ENCODE measurements at places on chromosomes 5 and 9.

DNA sequence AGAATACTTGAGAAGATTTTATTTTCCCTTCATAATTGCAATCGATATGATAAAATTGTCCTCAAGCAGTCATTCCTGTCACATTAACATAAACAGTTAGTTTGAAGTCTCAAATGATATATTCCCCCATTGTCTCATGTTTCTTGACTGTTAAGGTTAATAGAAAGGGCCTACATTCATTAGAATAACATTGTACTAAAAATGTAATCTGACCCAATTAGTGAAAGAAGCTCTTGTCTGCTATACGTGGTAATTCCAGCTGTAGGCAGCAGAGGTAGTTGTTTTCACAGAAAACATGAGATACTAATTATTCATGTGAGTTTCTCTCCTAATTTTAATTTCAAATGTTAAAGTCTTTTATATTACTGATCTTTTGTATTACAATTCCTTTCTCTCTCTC lies 25.9 kb upstream of the AP3B1 start:
- DNase-seq = peak; percentile 46

DNA sequence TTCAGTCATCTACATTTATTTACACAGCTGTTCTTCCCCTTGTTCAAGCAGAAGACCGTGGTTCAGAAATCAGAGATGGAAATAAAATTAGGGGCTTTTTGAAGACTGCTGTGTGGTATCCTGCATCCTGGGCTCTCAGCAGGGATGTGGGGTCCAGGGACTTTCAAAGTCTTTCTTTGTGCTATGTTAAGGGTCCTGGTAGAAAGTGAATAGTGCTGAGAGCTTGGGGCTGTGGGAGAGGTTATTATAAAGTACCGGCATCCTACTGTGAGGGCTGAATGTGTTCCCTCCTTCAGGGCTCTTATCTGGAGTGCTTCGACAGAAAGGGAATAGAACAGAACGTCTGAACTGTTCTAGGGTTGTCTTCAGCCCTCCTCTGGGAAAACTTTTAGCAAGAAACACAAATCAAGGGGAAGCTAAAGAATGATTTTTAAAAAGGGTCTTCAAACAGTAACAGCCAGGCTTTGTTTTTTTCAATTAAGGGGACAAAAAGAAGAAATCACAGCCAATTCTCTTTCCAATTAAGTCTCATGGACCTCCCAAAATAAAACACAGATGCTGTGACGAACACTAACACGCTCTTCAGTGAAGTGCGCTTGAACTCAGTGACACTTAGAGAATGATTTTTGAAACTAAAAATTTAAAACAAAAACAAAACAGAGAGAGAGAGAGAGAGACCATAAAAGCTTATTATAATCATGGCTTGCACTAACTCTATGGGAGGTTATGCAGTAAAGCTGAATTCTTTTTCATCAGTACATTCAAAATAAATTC lies 15.7 kb upstream of the SLC1A3 start:
- DNase-seq = no peak

DNA sequence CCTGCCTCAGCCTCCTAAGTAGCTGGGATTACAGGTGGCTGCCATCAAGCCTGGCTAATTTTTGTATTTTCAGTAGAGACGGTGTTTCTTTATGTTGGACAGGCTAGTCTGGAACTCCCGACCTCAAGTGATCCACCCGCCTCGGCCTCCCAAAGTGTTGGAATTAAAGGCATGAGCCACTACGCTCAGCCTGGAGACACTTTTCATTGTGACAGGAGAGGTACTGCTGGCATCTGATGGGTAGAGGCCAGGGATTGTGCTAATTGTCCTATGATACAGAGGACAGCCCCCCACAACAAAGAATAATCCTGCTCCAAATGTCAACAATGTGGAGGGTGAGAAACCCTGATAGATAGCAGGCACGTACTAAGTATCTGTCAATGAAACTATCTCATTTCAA lies 91.3 kb upstream of the SLC25A48 start:
- no peak for DNase-seq

DNA sequence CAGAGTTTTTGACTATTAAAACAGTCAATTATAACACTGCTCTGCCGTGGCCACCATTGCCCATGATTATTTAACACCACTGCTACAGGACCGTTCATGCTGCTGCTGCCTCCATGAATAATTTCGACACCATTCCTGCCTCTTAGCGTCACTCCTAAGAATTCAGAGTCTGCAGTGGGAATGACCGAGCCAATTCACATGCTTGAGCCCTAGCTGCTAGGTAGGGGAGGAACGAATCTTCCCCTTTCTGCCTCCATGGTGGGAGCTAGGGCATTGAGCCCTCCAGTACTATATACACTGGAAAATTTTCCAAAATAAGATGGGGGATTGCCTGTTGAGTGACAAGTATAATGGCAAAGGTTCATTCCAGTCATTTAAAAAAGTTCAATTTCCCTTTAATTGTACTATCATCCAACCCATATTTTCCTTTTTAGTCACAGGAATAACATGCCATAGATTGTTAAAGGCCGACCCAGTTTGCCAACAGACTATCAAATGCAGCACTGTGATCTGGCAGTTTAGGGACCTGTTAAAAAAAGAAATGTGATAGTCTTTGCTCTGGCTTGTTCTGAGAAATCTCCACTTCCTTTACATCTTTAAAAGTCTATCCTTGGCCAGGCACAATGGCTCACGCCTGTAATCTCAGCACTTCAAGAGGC lies 13.5 kb upstream of the B4GALT1 start:
- peak; percentile 87 for DNase-seq

DNA sequence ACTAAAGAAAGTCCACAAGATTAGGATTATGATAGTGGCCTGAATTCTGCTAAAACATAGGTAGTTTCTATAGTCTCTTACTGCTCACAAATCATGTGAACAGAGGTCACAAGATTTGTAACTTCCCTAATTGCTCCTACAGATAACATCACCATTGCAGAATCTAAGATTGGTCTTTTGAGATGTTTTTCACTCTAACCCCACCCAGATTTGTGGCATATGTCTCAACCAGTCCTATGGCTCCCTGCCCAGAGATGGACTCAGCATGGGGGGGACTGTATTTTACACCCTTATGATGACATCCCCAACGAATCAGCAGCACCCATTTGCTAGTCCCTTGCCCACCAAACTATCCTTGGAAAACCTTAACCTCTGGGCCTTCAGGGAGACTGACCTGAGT lies 1046.2 kb downstream of the CDH12 start:
- DNase-seq = peak; percentile 89

DNA sequence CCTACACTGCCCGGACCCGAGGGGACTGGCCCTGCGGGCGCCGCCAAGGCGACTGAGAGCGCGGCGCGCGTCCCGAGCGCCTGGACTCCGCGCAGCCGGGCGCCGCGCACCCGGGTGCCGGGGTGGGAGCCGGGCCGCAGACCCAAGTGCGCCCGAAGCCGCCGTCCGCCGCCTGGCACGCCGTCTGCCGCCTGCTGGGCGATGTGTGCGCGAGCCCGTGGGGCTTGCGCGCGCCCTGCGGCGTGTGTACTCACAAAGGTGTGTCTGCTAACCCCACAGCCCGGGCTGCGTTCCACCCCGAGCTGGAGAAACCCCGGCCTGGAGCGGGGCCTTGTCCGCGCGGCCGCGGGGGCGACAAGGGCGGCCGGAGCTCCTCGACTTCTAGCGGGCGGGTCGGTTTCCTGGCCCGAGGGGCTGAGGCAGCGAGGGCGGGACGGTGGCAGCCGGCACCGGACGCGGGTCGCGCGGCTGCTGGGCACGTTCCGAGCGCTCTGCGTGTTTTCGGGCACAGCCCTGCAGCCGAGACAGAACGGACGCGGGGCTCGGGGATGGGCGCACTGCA lies 1.1 kb upstream of the ZSWIM6 start:
- DNase-seq = peak; percentile 63

- no peak for DNase-seq
These were observed 78.4 kb downstream of the SEMA5A start for GRCh38 chr5:9467199-9468059.

- no peak for DNase-seq
These were observed 122.5 kb downstream of the CDH18 start for GRCh38 chr5:19865336-19866089.

GRCh38 chr5:91245871-91246270 lies 137.2 kb downstream of the ARRDC3 start:
- peak; percentile 10 for DNase-seq

DNA sequence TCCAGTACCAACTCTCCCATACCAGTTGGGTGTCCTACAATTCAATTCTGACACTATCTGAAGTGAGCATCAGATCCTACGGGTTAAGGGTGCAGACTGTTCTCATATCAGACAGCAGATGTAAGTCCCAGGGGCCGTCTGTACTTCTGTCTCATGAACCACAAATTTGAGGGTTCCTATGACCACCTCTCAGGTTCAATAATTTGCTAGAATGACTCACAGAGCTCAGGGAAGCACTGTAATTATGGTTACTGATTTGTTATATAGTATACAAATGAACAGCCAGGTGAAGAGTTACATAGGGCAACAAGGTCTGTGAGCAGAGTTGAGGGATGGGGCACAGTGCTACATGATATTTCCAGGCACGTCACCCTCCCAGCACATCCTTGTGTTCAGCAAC lies 499.1 kb downstream of the DMAC1 start:
- DNase-seq = no peak

DNA sequence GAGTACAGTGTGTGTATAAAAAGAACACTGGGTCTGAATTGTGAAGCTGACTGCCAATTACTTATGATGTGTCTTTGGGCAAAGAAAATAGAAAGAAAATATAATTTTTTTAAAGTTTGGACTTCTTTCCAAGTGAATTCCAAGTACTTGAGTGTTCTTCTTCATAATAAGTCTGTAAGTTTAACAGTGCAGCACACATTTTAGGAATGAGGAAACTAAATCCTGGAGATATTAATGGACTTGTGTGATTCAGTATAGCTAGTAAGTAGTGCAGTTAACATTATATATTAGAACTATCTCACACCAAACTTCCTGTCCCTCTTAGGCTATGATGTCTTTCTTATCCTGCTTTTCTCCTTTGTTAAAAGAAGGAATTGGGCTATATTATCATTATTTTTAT lies 1953.8 kb downstream of the MAT2B start:
- no peak for DNase-seq

DNA sequence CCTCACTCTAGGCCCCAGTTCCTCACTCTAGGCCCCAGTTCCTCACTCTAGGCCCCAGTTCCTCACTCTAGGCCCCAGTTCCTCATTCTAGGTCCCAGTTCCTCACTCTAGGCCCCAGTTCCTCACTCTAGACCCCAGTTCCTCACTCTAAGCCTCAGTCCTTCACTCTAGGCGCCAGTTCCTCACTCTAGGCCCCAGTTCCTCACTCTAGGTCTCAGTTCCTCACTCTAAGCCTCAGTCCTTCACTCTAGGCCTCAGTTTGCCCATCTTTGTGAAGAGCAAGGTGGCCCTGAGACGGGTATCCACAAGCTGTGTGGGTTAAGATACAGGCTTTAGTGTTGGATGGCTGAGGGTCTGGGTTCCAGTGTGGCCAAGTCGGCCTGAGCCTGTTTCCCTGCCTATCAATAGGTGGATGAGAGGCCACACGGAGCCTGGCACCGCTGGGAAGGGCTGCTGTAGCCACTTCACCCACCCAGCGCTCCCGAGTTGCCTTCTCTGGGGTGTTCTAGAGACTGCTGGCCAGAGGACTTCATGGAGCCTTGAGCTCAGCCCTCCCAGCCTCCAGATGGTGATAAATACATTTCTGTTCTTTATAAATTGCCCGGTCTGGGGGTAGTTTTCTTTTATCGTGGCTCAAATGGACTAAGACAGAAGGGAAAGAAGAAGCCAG lies 150.2 kb downstream of the RXRA start:
- DNase-seq = no peak

DNA sequence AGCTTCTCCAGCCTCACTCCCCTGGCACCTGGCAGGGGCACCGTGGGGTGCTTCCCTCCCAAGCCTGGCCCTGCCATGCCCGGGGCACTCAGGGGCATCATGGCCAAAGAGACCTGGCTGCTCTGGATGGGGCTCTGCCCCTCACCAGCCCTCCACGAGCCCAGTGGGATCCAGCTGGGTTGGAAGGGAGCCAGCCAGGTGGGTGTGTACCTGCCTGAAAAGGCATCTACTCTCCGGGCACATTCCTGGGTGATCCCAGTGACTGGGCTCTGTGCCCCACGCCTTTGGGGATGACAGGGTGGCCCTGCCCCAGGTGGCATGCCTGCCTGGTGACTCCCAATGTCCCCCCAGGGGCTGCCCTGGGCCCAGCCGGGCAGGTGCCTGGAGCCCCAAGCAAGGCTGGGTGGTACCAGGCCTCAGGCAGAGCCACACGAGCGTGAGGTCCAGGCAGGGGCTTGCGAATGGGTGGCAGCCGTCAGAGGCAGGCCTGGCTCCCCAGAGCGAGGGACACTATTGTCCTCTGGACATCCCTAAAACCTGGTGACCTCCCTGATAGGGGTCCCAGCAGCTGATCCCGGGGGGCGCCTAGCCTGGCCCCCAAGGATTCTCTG lies 777 bp downstream of the GPSM1 start:
- no peak for DNase-seq

DNA sequence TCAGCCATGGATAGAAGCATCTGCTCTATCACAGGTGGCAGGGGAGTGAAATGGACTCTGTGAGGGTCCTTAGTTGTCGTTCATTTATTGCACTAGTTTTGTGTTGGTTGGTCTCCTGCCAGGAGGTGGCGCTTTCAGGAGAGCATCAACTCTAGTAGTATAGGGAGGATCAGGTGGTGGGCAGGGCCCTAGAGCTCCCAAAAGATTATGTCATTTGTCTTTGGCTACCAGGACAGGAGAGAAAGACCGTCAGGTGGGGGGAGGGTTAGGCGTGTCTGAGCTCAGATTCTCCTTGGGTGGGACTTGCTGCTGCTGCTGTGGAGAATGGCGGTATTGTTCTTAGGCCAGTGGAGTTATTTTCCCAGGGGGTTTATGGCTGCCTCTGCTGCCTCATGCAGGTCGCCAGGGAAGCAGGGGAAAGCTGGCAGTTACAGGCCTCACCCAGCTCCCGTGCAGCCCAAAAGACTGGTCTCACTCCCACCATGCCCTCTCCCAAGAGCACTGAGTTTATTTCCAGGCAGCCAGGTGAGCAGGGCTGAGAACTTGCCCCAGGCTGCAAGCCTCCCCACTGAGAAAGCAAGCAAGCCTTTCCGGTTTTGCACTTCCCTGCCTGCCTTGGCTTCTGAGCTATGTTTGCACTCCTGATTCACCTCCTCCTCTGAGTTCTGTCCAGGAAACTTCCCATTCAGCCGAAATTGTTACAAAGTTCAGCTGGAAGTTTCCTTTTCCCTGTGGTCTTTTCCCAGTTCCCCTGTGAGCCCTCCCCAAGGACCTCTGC lies 317.3 kb downstream of the TAF11L14 start:
- no peak for DNase-seq

DNA sequence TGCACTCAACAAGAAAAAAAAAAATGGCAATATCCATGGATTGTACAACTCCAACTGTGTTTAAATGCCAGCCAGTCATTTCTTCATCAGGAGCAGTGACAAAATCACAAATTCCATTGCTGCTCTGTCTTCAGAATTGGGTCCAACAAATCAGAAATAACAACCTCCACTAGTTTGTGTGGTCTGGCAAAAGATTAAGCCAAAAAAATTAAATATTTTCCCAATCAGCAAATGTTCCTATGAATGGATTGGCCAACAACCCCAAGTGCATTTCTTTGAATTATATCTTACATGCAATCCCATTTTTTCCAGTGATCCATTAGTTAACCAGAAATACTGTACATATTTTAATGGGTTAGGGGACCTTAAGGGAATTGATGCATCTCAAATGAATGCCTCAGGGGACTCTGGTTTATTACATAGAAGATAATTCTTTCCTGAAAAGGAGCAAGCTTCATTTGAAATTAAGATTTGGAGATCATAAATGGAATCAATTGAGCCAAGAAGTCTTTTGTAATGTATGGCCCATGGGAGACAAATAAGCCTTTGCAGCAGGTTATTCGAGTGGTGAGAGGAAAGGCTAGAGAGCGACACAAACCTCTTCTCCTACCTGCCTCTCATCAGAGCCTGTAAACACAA lies 131.8 kb downstream of the TLE1 start:
- DNase-seq = peak; percentile 92

GRCh38 chr5:37045703-37046102 lies 169.1 kb downstream of the NIPBL start:
- no peak for DNase-seq

Measured in fibroblast of skin of scalp (primary cell).